ENCODE measurements at places on chromosomes 5 and 9.

DNA sequence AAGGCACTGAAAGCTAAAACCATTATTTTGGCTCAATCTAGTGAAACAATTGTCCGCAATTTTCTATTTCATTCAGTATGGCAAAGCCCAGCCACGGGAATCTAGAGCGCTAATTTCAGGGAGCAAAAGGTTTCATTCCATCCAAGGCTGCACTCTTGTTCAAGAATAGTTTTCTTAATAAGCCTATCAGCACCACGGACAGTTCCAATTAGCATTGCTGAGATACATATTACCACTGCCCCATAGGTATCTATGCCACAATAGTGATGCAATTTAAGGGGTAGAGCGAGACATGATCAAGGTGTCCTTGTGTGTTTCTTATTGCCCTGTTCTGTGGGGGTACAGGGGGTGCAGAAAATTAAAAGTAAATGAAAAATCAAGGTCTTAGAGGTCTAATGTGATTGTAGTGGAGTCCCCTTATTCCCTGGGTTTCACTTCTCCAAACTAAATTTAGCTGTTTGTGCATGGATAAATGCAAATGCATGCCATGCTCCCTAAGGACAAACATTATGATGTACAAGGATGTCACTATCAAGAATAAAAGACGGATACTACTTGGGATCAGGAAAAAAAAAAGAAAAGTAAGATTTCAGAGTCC, 45.5 kb downstream of the SPOCK1 start:
- no peak for DNase-seq

- DNase-seq = no peak
Observed at GRCh38 chr9:90916147-90916734, 114.6 kb downstream of the SYK start.

DNA sequence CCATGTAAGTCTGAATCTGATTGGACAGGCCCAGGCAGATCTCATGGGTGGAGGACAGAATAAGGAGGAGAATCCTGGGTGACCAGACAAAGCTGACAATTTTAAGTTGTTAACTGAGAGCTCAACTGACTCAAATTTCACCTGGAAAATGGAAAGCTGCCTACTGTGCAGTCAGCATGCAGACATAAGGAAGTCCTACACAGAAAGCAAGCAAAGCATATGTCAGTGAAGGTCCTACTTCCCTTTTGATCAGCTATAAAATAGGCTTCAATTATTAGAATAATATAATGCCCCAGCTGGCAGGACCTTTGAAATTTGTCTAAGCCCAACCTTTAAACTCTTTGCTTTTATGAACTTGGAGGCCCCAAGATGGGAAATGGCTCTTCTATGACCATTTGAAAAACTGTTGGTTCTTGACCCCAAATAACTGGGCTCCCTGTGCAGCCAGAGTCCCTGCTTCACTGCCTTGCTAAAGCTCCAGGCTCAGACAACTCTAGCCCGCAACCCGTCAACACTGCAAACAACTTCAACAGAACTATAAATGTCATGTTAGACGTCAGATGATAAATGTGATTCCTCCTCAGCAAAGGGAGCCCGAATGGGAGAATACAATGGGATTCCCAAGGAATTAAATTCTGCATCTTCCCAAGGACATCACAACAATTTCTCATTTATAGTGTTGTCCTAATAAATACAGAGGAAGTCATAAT, 118.9 kb upstream of the ADRA1B start:
- no peak for DNase-seq

DNA sequence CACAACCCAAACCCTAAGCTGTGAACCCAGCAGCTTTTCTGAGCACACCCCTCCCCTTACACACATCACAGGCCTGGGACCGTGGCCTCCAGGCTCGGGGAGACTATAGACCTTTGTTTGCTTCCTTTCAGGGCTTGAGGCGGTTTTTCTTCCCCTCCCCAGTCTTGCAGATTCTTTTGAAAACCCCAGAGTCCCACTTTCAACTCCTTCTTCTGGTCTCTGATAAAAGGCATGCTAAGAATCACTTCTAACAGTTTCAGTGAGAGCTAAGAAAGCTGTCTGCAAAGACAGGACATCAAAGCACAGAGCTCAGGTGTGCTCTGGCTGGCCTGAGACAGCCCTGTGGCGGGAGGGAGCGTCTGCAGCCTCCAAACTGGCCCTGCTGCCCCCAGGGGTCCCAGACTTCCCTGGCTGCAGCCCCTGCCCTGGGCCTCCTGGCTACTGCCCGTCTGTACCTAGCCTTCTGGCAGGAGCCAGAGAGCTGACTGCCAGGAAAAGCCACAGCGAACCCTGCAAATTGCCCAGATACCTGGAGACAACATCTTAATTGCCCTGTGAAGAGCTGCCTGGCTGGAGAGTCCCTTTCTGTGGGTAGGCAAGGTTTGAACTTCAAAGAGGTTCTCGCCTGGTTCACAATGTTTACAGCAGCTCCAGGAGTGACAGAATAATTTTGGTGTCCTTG, 138.9 kb downstream of the GADD45G start:
- DNase-seq = no peak

DNA sequence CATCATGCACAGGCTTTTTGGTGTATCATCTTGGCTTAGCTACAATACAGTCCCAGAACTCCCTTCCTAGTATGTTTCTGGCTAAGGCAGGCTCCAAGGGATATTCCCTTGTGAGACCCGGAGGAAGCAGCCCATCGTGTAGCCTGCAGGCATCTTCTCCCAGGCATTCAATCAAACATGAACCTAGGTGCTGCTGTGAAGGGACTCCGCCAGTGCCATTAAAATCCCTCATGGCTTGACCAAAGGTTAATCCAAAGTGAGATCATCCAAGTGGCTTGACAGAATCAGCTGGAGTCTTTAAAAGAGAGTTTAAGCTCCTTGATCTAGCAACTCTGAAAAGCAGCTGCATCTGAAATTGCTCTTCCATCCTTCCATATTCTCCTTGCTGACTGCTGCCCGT, 333.9 kb downstream of the DIRAS2 start:
- DNase-seq = no peak

DNA sequence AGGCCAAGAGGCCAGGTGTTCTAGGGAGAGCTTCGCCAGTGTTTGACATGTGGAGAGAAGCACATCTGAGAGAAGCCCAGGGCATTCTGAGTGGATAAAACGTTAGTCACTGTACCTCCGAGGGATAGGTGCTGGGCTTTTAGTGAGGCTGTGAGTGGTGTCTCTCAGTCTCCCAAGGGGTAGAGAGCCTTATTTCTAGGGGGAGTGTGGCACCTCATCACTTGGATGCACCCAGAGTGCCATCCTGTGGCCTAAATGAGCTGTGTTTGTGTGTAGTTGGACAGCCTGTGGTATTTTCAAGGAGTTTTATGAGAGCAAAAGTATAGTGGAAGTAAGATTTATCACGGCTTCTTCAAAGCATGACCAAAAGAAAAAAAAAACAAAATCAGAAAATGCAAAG, 1046.9 kb upstream of the WWC1 start:
- no peak for DNase-seq

DNA sequence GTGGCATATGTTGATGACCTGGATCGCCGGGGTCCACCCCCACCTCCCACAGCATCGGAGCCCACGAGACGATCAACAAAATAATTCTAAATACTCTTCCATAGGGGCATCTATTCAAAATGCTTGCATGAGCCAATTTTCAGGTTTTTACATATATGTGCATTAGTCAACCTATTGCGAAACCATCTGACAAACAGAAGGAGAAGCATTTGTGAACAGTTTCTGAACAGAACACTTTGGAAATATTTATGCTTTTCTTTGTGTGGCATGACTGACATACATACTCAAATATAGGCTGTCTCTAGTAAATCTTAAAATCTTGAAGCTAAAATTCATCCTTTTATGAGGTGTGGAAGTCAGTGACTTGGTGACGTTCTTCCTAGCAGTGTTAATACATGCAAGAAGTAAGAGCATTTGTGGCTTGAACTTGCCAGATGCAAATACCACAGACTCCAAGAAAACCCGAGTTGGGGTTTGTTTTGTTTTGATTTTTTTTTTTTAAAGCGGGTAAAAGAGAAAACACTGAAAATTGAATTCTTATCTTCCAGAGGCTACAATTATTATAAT, 5.3 kb downstream of the GPR151 start:
- no peak for DNase-seq

GRCh38 chr5:18003784-18004183, 369.5 kb downstream of the TAF11L14 start:
- DNase-seq = no peak

- DNase-seq = no peak
Observed at GRCh38 chr9:109253637-109254284, 67.1 kb downstream of the EPB41L4B start.

- no peak for DNase-seq
Observed at GRCh38 chr9:119963798-119964372, 594.6 kb upstream of the BRINP1 start.

GRCh38 chr5:126070481-126070880, 352.7 kb upstream of the GRAMD2B start:
- DNase-seq = no peak

DNA sequence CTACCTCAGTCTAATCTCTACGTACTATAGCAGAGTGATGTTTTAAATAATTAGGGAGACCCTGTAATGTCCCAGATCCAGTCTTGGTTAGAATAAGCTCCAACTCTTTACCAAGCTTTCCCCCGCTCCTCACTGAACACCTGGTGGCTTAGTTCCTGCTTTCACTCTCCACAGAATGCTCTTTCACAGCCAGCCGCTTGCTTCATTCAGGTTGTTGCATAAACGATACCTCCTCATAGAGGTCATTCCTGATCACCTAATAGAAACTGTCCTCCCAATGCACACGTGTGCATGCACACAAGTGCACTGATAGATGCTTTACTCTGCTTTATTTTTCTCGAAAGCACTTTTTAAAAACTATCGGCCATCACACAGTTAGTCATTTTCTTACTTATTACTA, 298.1 kb downstream of the TRPM3 start:
- no peak for DNase-seq

GRCh38 chr5:76114179-76114851, 31.1 kb downstream of the SV2C start:
- DNase-seq = no peak

DNA sequence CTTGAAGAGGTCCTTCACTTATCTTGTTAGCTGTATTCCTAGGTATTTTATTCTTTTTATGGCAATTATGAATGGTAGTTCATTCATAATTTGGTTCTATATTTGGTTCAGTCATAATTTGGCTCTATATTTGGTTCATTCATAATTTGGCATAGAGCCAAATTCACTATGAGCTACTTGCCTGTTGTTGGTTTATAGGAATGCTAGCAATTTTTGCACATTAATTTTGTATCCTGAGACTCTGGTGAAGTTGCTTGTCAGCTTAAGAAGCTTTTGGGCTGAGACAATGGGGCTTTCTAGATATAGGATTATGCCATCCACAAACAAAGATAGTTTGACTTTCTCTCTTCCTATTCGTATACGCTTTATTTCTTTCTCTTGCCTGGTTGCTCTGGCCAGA, 142.2 kb downstream of the PLCXD3 start:
- DNase-seq = no peak

DNA sequence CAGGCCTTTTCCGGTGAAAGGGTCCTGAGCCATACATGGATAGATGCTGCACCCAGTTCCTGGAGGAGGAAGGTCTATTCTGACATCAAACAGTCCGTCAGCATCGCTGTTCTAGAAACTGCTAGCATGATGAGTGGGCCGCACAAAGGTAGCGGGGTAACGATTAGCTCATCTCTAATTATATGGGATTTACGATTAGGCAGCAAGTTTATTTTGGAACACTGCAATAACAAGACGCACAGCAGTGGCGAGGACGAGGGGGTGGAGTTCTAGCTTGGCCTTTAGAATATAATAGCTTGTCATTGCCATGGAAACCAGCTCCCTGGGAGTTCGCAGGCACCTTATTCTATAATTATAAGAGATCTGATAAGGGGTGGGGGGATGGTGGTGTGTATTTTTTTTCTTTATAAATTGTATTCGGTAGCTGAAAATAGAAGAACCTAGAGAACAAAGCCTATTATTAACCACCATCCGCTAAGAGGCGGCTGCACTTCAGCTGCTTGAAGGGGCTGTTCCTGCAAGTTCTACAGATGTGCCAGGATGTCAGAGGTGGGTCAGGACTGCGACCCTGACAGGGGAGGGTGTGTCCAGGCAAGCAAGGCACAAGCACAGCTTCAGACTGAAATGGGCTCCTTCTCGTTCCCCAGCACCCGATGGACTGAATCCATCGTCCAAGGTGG, 311.0 kb downstream of the AGTPBP1 start:
- DNase-seq = no peak

DNA sequence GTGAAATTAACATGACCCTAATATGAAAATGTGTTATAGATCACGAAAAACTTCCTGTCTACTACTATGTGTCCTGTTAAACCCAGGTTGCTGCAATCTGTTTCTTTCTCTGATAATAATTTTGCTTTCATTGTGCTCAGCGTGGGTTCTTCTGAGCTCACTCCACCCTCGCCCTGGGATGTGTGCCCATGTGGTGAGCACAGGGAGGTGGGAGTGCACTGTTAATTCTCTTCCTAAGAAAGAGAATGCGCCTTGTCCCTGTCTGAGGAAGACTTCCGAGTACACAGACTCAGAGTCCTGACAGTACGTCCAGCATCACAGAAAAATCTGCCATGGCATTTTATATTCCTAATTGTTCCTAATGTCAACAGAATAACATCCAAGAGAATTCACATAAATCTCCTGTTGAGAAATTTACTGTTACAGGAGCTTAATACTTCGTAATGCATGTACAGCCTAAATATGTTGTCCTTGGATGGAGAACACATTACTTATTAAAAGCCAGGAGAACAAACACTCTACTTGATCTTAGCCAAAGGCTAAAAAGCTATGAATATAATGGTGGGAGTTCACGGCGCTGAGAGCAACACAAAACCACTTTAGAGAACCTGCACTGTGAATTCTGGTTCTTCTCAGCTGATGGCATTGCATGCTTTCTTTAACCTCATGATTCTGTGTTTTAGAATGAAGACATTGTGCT, 102.6 kb downstream of the PDE4D start:
- DNase-seq = no peak

DNA sequence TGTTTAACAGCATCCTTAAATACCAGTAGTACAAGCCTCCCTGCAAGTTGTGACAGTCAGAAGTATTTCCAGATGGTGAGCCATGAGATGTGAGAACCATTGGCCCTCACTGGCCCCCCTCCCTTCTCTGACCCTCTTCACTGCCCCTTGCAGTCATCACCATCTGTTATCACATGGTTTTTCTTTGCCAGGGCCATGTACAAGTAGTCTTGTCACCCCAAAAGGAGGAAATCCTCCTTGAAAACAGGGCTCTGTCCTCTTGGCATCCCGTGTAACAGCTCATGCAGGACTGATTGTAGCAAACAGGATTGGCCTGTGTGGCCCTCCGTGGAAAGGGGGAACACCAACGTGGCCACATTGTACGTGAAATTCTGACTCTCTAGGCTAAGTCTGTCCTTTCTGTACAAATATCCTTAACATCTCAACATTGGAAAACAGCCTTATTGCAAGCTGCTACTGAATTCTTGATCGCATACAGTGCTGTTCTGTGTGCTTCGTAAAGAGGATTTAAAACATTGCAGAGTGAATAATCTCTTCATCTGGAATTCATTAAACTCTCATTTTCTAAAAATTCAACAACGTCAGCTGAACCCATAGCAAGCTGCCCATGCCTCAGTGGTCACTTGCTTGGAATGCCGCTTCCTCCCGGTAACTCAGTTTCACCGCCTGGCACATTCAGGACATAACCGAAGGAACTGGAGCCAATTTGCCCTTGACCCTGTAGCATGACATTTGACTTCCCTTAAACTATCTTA, 171.7 kb downstream of the ATPSCKMT start:
- no peak for DNase-seq

- DNase-seq = no peak
Observed at GRCh38 chr9:122463828-122464632, 13.7 kb downstream of the OR1J1 start.

All from cortex of kidney (tissue), 1 donor.